ENCODE measurements at places on chromosomes 13 and 19. TPM values are rescaled to one million over a fixed set of nuclear protein-coding genes. Genes with fewer than 3 reads are reported as not detected.

The RAB11B gene
- 81.1 TPM for total RNA-seq

The KPNA3 gene
- 28.8 TPM for total RNA-seq

The PDX1 gene
- total RNA-seq = 0.07 TPM

The SCGB2B2 gene
- total RNA-seq = not detected

The CEACAM1 gene
- total RNA-seq = 1.4 TPM
